ENCODE measurements at places on chromosomes 11 and 22.

- DNase-seq, result peak; percentile 4
These were observed 539 bp downstream of the EIF4ENIF1 start for GRCh38 chr22:31488988-31489617.

DNA sequence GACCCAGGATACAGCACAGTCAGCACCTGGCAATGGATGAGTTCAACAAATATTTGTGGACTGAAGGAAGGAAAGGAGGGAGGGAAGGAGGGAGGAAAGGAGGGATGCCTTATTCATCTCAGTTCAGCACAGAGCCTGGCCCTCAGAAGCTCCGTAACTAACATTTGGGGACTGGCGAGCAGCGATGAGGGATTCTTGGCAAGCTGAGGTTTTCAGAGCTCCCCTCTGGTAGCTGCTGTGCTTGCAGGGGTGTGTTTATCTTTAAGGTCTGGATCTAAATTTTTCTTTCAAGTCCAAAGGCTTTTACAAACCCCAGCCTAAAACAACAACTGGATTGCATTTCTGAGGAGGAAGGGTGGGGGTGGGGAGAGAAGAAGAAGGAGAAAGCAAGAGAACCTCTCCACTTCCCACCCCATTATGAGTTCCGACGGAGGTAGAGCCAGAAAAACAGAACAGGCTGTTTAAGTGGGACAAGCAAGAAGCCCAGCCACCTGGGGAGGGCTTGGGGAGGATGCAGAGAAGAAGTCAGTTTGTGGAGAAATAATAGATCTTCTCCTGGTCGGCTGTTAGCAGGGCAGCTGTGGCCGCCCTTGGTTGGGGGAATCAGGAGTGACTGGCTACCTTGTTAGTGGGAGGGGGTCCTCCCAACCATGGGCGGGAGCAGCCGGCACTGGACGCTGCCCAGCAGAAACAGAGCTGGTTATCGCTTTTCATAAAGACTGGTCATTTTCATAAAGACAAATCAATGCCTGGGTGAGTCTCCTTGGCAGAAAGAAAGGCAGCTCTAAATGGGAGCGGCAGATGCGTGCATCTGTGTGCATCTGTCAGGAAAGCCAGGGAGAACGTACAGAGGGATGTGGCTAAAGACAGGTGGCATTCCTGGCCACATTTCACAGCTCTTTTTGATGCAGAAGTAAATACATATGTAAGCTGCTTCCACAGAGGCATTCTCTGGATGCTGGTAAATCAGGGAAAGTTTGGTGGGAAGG lies 78.0 kb downstream of the TSPAN18 start:
- DNase-seq, result no peak

- DNase-seq, result no peak
These were observed 90.4 kb downstream of the RBFOX2 start for GRCh38 chr22:35938226-35938625.

DNA sequence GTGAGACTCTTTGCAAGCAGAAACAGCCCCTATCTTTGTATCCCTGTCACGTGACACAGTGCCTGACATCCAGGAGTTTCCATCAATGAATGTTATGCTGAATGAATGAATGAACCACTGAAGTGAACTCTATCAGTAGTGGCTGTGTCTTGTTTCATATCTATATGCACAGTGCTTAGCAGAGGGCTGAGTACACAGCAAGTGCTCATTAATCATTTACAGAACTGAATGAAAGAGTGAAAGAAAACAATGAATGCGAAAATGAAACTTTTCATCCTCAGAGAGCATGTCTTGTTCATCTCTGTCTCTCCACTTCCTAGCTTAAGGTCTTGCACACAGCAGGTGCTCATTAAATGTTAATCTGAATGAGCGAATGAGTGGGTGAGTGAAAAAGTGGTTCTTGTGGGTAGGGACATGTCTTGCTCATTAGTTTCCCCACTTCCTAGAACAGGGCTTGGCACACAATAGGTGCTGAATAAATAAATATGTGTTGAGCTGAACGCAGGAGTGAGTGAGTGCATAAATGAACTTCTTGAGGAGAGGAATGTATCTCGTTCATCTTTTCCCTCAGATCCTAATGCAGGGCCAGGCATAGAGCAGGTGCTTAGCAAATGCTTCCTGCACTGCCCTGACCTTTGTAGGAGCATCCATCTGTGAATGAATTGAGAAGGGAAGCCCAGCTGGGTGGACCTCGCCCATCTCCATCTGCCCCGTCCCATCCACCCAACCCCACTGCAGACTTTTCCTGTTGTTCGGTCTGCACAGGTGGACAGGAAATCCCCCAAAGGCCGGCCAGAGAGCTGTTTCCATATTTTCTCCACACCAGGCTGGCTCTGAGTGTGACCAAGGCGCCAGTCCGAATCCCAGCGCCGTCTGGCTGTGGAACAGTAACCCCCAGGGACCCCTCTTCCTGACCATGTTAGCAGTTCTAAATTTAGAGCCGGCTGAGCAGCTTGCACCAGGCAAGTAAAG lies 113.4 kb upstream of the CRYBB3 start:
- no peak for DNase-seq

- DNase-seq, result no peak
These were observed 134.3 kb downstream of the TEAD1 start for GRCh38 chr11:12808519-12808918.

DNA sequence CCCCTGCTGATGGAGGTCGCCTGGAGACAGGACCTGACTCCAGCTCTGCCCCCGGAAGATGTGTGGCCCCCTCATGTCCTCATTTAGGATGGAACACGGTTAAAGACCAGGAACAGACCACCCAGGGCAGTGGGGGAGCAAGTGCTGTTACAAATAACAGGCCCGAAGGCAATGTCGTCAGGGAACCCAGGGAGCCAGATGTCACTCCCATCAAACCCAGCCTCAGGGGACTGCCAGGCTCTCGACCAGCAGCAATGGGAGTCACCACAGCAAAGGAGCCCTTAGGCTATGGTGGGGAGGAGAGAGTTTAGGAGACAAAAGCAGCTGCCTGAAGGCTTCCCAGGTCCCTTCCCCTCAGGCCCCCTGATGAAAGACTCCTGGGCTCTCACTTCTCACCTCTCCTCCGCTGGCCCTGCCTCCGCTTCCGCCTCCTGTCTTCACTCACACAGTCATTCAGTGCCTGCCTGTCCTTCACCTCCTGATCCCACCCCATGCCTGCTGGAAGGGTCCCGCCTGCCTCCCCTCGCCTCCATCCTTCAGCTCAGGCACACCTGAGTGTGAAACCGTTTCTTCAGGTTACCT lies 4.4 kb downstream of the RPS19BP1 start:
- DNase-seq, result no peak

GRCh38 chr11:60208146-60208895 lies 25.4 kb upstream of the MS4A6A start:
- no peak for DNase-seq

DNA sequence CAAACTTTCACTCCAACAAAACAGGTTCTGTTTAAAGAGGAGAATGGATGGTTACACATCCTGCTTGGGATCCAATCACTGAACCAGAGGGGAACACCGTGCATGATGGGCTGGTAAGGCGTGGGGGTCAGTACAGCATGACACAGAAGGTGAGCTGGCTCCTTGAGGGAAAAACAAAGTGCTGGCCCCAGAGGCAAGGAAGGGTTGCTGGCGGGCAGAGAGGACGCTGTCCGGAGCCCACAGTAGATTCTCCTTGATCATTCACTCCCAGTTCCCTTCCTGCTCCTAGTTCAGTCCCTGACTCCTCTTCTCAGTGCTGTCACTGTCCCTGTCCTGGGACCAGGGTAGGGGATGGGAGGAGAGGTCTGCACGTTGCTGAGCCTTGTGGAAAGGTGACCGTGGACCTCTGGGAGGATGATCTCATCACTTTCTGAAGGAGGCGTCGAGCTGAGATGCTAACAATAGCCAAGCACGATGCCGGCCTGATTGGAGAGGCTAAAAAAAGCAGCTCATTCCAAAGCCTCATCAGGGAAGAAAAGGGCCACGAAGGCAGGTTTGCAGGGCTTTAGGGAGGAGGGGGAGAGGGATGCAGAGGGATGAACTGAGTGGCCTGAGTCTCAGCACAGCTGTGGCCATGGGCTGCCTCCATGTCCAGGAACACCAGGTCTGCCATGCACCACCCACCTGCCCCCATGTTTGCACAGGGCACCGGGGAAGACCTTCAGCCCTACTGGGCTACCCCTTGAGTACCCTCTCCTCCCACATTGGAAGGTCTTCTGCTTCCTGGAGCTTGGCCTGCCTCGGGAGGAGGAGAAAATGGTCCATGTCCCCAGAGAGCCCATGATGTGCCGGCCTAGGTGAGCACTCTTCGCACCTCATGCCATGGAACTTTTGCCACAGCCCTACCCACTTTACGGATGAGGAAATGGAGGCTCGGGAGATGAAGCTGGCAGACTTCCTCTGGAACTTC lies 72.7 kb upstream of the RTL6 start:
- DNase-seq, result no peak

GRCh38 chr11:1673446-1674172 lies 23.4 kb upstream of the KRTAP5-6 start:
- DNase-seq, result no peak

DNA sequence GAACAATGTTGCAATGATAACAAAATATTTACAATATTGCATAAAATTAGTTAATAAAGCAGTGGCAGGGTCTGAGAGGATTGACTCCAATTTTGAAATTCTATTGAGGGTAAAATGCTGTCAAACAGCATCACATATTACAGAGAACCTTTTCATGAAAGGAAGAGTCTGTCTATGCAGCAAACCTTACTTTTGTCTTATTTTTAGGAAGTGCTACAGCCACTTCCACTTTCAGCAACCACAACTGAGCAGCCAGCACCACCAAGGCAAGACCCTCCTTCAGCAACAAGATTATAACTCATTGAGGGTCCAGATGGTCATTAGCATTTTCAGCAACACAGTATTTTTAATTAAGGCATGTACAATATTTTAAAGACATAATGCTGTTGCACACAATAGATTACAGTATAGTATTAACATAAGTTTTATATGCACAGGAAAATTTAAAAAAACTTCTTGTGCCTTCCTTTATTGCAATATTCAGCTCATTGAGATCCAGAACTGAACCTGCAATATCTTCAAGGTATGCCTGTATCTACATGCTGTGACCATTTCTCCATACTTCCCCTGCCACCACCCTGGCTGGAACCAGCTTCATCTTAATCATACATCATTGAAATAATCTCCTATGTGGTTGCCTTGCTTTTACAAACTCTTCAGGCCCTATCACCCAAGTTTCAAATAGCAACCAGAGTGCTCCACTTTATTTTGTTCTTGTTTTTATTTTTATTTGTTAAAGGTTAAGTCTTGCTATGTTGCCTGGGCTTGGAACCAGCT lies 711.2 kb downstream of the KCNA4 start:
- DNase-seq, result no peak

DNA sequence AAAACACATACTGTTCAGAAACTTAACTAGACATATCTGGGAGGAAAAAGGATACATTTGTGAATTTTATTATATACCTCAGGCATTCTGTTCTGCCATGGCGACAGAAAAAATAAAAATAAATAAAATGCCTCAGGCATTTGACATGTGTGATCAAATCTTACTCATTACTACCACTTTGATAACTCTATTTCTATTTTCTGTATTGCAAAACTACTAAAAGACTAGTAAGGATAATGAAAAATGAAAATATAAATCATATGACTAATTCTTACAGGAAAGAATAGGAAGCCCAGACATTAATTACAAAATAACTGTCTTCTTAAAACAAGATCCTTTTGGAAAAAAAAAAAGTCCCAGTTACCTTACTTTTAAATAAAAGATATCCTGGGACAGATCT lies 5.3 kb downstream of the PICALM start:
- DNase-seq, result no peak

GRCh38 chr22:38761202-38762162 lies 5.7 kb upstream of the SUN2 start:
- no peak for DNase-seq

- DNase-seq, result no peak
These were observed 182.3 kb downstream of the BLID start for GRCh38 chr11:121933694-121934093.

DNA sequence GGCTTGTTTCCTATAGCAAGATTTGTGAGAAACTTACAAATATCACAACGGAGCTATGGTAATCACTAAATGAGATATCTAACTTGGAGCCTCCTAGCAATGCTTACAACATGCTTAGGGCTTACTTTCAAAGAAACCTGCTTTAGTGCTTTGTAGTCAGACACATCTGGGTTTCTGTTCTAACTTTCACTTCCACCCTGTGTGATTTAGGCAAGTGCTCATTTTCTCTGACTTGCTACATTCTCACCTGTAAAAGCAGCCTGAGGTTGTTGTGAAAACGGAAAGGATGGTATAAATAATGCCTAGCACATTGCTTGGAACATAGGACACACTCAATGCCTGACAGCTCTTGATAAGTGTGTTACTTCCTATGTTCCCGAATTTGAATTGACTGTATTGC lies 45.6 kb downstream of the LRRC4C start:
- DNase-seq, result no peak

DNA sequence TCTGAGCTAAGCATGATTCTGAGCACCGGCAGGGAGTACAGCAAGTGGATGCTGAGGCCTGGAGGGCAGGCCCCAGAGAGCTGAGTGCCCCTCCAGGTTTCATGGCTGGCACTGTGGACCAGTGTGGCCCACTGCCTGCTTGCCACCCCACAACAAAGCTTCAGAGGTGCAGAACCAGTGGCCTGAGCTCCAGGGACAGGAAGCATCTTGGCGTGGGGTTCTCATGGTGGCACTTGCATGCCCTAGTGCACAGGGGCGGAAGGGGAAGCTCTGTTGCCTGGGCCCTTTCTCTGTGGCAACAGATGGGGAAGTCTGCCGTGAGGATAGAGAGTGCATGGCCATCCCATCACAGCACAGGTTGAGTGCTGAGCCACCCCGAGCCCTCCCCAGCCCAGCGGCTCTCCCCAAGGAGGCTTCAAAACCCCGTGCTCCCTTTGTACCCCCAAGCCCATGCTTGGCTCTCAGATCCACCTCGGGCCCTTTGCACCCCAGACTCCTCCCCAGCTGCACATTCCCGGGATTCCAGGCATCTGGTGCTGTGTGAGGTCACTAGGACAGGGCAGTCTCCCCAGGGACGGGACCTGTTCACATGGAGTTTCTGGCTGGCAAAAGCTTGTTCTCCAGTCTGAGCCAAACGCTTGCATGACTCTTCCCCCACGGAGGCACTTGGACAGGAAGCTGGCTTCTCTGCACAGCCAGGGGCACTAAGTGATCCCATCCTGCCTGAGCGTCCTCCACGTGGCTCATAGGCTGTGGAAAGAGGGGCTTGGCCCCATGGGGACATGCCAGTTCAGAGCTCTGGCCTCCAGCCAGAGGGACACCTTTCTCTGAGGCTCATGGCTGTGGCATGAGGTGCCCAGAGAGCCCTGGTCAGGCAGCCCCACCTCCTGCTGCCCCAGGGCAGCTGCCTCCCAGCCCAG lies 4.2 kb downstream of the SLC25A1 start:
- DNase-seq, result no peak

GRCh38 chr22:45134313-45134712 lies 29.4 kb upstream of the NUP50 start:
- no peak for DNase-seq

- DNase-seq, result no peak
These were observed 6.7 kb upstream of the GSTP1 start for GRCh38 chr11:67576735-67577475.

- DNase-seq, result no peak
These were observed 90.4 kb upstream of the PDGFD start for GRCh38 chr11:104254347-104254746.

All from activated CD8-positive, alpha-beta memory T cell treated with anti-CD3 and anti-CD28 coated beads for 1 hour (primary cell).